ENCODE measurements at places on chromosomes 11 and 22. TPM values are rescaled to one million over a fixed set of nuclear protein-coding genes. Genes with fewer than 3 reads are reported as not detected.

- DNase-seq = no peak
Measured at GRCh38 chr11:75773595-75774353, 5.2 kb downstream of the DGAT2 start.

DNA sequence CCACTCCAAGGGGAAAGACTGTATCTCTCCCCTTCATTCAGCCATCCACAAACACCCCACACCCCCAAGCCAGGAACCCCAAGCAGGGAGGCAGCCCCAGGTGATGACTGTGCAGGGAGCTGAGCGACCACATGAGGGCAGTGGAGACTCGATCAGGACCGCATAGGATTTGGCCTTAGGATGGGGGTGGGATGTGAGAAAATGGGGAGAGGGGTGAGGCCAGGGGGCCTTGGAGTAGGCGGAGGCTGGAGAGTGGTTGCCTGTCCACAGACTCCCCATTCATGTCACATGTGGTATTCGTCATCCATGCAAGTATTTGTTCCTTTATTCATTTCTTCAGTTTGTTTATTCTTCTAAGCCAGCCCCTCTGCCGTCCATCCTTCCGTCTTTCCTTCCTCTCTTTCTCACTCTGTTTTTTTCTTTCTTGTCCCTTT lies 2.7 kb upstream of the RHOD start:
- no peak for DNase-seq

Gene FGF19
- 0.67 TPM for polyA plus RNA-seq

DNA sequence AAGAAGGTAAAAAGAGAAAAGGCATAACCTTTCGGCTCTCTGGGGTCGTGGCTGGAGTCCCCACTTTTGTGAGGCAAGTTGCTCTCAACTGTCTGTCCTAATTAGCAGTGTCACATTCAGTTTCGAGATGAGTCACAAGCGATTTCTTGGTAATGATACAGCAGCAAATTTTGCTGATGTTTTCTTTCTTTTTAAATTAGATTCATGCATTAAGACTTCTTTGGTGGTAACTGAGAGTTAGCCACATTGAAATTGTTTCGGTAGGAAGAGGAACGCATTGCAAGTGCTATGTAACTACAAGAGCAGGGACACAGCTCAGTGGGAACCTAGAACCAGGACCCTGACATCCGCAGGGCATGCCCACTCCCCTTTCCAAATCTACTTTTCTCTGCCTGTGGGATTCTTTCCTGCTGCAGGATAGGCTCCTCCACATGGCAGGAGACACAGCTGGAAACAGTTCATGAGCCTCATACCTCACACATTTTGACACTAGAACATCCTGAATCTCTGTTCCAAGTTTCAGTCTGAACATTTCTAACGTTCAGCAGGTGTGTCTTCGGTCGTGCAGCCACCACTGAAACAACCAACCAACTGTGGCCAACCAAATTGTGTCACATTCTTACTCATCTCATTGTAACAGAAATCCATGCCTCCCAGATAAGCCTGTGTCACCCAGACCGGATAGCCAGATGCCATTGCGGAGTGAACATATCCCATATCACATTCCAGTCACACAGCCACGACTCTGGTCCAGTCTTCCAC lies 987.6 kb downstream of the NTM start:
- DNase-seq = no peak

- no peak for DNase-seq
Measured at GRCh38 chr11:60795291-60795690, 10.2 kb downstream of the MS4A10 start.
